ENCODE measurements at places on chromosomes 2 and 18.

- DNase-seq = no peak
These were observed 31.1 kb downstream of the DRC1 start for GRCh38 chr2:26432859-26433258.

GRCh38 chr18:31574359-31574758, 17.3 kb upstream of the TTR start:
- no peak for DNase-seq

GRCh38 chr2:37802899-37803379, 122.1 kb upstream of the RMDN2 start:
- no peak for DNase-seq

DNA sequence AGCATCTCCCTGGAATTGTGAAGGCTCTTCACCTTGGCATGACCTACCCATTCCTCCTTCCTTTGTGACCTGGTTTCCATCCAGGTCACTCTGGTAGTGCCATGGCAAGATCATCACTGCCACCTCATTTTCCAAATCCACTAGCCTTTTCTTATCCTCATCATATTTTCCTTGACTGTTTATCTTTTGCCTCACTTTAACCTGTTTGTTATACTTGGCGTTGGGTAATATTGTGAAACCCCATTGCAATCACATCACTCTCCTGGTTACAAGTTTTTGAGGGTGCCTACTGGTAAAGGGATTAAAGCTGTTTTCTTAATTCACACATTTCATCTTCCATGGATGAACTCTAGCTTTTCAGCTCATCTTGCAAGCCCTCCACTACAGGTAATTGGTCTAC, 39.1 kb upstream of the IGFBP2 start:
- no peak for DNase-seq

GRCh38 chr2:39142904-39143605, 22.2 kb upstream of the SOS1 start:
- no peak for DNase-seq

DNA sequence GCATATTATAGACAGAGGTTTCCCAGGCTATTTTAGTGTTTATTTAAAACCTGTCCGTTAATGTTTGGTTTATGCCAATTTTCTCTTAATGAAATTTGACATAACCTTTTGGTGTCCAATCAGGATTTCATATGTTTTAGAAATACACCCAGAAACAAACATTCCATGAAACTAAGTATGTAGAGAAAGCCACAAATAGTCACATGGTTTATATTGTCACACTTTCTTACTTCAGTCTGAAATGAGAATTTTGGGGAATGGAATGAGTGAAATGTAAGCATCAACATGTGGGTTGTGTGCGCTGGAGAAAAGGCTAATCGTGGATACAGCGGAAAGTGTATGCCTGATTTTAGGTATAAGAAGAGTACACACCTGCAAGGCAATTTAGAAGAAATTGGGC, 277.0 kb upstream of the RAB12 start:
- DNase-seq = no peak

GRCh38 chr2:190679813-190680591, 31.1 kb downstream of the NAB1 start:
- peak; percentile 43 for DNase-seq

- DNase-seq = no peak
These were observed 298.4 kb upstream of the HS6ST1 start for GRCh38 chr2:128617029-128617590.

DNA sequence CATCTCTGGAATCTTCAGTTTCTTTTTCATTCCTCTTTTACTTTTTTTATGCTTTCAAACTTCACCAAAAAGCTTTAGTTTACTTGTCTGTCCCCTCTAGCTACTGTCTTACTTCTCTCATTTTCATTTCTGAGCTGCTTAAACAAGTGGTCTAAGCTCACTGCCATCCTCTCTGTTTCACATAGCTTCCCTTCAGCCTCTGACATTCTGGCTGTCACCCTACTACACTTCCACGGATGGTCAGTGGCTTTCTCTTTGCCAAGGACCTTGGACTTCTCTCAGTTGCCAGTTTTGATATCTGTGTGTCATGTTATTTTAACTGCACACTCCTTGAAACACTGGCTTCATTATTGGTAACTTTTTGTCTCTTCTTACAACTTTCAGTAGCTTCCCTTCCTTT, 176.1 kb downstream of the IKZF2 start:
- no peak for DNase-seq

- no peak for DNase-seq
These were observed 26.3 kb downstream of the IRS1 start for GRCh38 chr2:226773291-226773690.

DNA sequence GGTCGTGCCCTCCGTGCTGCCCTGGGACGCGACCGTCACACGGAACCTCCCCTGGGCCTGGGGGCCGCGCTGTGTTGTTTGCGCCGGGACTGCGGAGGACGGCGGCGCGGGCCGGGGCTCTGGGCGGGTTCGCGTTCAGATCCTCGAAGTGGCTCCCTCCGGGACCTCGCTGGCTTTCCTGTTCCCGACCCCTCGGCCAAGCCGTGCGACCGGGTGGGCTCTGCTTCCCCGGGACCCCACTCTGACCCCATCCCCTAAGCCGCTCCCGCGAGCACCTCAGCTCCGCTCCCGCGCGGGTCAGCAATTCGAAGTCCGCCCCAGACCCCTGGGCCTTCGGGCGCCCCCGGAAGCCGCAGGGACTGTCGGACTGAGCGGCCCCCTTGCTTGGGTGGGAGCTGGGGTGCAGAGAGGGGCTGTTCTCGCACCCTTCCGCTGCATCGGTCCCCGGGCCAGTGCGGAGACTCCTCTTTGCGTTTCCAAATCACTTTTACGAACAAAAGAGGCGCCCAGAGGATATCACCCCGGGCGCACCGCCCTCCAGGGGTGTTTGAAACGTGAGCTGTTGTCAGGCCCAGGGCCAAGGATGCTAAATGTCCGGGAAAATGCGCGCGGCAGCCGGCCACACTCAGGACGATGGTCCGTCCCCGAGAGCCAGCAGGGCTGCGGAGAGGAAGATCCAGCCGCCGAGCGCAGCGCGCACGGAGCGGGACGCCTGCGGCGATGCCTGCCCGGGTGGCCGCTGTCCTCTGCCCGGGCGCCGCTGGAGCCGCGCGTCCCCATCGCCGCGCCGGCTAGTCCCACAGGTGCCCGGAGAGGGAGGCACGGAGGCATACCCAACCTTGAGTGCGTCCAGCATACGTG, 73.5 kb downstream of the ZCCHC2 start:
- no peak for DNase-seq

DNA sequence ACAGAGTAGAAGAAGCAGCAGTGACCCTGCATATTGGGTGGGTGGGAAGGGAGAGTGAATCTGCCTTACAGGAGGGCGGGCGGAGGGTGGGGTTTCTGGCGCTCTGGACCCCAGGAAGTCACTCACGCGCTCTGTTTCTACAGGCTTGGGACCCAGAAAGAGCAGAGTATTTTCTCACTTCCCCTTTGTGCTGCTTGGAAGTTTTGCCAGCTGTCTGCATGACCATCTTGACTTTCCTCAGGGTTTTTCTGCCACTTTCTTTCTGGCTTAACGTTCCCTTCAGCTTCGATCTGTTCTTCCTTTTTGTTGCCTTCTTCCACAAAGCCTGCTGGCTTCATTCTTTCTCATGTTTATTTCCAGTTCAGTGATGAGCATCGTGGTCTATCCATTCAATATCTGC, 383.1 kb downstream of the GALR1 start:
- no peak for DNase-seq

All from stimulated activated CD4-positive, alpha-beta T cell treated with anti-CD3 and anti-CD28 coated beads, Interleukin-4, amount 100 ng/mL, for 24 hours (primary cell).